Astrocyte of the spinal cord (primary cell): ENCODE measurements at places on chromosomes 1 and 21.

- no peak for DNase-seq
Observed at GRCh38 chr1:31831397-31832378, 15.9 kb upstream of the SPOCD1 start.

DNA sequence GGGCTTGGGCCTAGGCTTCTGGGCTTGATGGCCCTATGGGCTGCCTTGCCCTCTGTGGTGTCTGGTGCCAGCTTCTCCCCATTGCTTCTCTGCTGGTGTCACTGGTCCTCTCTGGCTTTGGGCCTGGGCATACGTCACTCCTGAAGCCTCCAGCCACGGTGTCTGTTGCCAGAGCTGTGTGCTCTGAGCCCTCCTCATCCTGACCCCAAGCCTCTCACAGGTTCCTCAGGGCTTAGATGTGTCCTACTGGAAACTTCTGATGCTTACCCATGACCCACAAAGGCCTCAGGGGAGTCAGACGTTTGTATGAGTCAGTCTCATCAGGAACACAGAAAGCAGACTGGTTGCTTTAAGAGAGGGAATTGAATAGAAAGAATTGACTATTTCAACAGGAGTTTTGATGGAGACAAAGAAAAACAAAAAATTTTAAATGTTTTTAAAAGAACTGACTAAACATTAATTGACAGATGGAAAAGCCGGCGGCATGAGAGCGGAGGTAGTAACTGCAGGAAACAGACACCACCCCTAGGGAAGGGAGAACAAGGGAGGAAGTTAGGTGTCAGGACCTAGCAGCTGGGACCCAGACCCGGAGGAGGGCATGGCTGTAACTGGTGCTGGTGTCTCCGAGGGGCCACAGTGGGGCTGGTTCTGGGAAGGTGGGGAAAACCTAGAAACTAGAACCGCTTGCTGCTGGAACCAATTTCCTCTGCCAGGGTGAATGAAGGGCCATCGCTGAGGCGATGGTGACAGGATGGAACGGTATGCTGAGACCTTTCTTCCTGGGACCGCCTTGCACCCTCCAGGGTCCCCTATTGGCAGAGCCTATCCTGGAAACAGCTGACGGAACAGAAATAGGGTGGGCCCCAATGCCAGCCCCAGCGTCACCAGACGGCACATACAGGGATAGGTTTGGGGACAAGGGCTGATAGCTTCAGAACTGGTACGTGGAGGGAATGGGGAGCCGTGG, 40.0 kb upstream of the CITED4 start:
- DNase-seq: peak; percentile 84

DNA sequence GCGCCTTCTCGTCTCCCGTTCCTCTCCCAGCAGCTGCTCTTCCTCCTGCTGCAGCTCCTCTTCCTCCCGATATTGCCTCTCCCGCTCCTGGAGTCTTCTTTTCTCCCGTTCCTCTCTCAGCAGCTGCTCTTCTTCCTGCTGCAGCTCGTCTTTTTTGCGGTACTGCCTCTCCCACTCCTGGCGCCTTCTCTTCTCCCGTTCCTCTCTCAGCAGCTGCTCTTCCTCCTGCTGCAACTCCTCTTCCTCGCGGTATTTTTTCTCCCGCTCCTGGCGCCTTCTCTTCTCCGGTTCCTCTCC, 5.3 kb downstream of the TCHH start:
- no peak for DNase-seq

GRCh38 chr21:38742580-38743260, 63.0 kb upstream of the ETS2 start:
- no peak for DNase-seq

GRCh38 chr21:32383812-32384211, 9.0 kb downstream of the URB1 start:
- DNase-seq: no peak

- DNase-seq: peak; percentile 12
Observed at GRCh38 chr21:18951271-18952038, 547.9 kb upstream of the TMPRSS15 start.

DNA sequence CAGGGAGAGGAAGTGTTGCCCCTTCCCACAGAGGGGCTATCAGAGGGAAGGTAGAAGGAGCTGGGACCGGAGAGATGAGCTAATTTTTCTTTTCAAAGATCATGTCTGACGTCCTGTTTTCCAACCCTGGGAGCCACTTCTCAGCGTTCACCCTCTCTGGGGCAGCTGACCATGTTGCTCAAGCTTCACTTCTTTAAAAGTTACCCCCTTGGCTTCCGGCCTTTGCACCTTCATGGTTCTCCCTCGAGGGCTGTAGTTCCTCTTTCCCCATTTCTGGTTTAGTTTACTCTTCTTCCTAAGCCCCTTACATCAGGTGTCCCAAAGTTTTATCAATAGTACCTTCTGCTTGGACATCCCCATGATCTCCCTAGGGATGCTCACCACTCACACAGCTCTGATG, 23.8 kb upstream of the CSF1 start:
- DNase-seq: no peak

DNA sequence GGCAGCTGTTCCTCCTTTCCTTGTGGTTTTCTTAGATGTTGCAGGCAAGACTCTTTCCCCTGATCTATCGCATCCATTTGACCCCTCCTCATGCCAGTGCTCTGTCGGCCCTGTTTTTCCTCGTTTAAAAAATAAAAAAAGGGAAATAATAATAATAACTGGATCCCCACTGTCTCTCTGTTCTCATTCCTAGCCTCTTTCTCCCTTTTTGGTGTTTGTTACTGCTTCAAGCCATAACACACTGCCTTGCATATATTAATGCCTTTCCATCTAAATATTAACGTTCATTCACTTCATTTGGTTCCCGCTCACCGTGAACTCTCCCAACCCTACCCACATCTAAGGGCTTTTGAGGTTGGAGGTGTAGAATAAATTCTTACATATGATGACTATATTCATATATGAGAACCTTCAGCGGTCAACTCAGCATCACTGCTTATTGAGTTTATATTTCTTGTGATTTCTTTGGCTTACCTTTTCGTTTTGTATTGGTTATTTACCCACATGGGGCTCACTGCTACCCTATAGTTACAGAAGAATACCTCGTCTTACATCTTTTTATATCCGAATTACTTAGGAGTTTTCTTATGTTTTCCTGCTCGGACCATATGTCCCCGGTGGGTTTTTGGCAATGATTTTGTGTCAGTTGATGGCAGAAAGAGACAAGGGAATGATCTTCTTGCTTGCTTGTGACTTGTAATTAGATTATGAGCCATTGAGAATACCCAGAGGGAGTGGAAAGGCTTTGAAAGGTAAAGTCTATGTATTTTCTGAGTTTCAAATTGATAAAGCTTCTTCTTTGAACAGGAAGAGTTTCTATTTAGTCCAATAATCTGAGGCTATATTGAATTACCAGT, 805 bp downstream of the ATG4C start:
- DNase-seq: peak; percentile 45

DNA sequence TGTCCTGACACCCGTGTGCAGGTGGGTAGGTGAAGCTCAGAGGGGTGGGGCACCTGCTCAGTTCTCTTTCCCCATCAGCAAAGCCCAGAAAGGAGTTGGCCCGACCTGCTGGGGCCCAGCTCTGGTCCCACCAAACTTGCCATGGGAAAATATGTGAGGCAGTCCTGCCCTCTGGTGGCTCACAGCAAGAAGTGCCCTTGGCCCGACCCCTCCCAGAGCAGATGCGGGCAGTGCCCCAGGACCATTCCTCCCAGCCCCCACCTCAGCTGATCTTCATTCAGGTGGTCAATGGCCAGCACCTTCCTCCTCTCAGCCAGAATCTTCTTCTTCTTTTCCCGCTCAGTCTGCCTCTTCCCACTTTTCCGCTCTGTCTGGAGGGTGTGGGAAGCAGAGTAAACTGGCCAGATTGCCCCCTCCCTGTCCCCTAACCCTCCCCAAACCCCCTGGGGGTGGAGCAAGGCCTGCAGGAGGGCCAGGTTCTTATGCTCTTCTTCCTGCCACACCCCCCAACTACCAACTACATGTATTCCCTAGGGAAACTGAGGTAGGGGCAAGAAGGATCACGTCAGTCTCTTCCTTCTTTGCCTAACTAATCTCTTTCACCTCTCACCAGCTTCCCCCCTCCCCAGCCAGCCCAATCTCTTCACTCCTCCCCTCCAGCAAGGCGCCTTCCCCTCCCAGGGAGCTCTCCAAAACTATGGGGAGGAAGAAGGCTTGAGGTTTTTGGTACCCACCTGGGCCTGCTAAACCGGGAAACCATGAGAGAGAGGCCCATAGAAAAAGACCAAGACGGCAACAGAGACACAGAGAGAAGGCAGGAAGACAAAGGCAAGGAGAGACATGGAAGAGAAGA, 15.6 kb downstream of the TNNT2 start:
- DNase-seq: peak; percentile 21

- DNase-seq: peak; percentile 76
Observed at GRCh38 chr1:234866007-234866866, 256.3 kb upstream of the IRF2BP2 start.

DNA sequence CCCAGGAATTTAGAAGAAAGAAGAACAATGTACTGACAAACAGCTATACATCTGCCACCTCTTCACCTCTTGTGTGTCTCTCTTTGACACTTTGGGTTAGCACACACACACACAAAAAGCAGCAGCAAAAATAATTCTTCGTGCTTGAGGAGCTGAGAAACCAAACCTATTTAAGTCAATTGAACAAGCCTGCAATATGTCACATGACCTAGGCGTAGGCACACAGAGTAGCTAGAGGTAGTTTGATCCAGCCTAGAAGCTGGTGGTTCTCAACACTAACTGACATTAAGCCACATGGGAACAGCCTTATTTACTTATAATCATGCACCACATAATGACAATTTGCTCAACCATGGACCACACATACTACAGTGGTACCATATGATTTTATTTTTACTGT, 32.3 kb downstream of the RRAGC start:
- no peak for DNase-seq
